ENCODE measurements at places on chromosomes 5 and 9.

DNA sequence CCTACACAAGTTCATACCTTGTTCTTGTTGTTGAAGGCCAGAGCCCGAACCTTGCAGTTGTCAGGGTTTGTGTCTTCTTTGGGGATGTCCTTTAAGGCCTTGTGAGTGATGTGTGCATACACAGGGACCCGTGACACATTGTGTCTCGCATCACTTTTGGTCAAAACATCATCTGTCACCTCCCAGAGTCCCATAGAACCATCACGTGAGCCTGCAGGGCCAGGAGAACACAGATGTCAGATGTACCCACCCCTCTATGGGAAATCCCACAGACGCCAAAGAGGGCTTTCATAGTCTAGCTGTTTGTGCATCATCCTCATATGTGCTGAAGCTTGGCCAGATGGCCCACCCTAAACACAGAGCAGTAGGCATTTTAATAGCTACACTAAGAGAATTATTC is 28.2 kb downstream of the DCAF12 start:
- DNase-seq, result no peak

DNA sequence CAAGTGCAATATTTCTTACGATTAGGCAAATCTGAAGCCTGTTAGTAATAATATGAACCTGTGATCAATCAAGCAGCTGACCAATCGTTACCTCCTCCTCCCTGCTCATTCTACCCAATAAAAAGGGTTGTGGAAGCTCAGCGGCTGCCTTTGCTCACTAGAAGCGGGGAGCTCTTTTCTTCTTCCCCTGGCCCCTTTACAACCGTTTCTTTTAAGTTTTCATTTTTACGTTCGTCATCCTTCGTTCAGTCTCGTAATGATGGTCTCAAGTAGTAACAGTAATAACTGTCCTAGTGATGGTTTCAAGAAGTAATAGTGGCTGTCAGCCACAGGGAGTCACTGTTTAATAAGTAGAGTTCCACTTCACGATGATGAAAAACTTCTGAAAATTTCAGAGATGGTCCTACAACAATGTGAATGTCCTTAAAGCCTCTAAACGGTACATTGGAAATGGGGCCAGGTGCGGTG is 6.2 kb downstream of the UGT3A2 start:
- no peak for DNase-seq

DNA sequence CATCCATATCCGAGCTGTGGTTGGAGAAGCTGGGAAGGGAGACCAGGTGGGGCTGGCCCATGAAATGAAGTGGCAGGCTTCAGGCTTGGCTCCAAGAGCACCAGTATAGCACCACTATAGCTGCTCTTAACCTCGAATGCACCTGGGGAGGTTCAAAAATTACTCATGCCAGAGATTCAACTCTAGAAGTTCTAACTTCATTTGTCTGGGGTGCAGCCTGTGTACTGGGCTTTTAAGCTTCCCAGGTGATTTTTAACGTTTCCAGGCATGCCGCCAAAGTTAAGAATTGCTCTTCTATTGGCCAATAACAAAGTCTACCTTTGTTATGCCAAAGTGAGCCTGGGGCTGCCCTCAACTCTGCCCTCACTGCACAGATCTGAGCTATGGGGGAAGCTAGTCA is 458 bp downstream of the PRSS3 start:
- no peak for DNase-seq

DNA sequence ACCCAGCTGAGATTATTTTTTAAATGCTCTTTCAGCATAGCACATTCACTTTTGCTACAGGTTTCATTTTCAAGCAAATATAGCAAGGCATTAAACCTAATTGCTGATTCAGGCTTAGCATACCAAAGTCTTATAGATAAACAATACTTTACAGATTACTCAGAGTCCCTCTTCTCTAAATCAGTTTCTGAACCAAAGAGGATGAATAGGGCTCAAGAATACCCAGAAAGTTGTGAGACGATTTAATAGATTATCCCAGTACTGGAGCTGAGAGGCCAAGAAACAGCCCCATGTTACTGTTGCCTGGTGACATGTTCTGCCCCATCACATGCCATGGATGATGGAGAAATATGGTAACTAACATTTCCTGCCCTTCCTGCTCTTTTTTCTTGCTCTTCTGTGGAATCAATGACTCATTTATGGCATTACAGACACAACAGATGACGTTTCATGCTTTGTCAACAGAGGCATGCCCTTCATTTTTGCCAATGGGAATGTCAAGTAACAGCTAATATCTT is 18.1 kb upstream of the SSBP2 start:
- no peak for DNase-seq

DNA sequence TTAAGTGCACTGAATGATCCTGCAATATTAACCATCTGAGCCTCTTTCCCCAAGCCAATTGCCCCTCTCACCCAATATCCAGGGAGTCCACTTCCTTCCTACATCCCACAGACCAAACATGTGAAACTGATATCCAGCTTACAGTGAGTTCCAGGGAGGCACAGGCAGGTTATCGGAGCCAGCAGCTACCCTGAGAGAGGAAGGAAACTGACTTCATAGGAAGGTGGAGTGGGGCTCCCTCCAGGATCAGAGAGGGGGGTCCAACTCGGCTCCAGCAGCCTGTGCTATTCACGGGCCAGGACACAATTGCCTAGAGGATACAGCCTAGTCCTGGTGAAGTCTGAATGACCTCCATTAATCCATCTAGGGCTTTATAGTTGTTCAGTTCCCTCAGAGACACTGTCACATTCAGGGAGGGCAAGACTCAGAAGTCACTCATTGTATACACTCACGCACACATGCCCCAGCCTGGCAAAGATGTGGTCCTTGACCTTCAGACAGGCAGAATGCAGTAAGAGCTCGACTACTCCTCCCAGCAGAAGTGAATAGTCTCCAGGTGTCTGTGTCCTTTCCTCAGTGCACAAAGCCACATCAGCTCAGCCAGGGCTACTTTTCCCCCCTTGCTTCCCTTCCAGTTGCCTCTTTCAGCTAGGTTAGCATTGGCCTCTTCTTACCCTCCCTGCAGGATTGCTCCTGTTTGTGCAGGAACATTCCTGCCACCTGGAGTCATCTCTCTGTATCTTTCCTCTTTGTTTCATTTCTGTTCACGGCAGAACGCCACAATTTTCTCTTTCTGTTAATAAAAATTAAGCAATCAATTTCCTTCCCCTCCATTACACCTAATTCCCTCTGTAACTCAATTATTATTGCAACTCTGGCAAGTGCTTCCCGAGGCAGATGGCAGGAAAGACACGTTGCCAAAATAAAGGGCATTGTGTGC is 501.7 kb downstream of the ARHGEF28 start:
- DNase-seq, result no peak

DNA sequence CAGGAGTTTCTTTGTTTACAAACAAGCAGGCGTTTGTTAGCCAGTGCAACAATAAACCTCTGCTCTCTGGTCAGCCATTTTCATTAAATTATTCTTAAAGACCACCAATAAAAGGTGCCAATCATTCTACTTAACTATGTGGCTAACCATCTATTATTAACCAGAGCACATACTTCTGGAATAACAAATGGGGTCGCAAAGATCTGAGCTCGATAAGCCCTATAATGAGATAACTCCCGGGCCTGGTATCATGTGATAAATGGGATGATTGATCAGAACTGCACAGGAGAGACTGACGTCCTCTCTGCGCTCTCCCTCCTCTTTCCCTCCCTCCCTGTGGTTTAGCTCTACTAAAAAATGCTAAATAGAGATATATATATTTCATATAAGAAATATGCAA is 488.2 kb downstream of the NTRK2 start:
- DNase-seq, result no peak

DNA sequence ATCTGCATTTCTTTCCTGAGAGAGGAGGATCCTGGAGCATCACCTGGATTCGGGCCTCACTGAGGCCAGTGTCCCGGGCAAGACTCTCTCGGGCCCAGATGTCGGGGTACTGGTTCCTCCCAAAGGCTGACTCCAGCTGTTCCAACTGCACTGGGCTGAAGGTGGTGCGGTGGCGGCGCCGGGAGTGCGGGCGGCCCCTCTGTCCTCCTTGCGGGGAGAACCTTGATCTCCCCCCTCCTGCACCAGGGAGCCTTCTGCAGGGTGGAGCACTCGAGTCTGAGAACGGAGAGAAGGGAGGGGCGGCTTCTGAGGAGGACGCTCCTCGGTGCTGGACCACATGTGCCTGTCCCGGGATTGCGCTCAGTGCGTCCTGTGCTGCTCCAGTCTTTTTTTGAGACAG is 2.0 kb downstream of the PROP1 start:
- DNase-seq, result no peak

- no peak for DNase-seq
These were observed 439.3 kb upstream of the DAB2 start for GRCh38 chr5:39863926-39864552.

DNA sequence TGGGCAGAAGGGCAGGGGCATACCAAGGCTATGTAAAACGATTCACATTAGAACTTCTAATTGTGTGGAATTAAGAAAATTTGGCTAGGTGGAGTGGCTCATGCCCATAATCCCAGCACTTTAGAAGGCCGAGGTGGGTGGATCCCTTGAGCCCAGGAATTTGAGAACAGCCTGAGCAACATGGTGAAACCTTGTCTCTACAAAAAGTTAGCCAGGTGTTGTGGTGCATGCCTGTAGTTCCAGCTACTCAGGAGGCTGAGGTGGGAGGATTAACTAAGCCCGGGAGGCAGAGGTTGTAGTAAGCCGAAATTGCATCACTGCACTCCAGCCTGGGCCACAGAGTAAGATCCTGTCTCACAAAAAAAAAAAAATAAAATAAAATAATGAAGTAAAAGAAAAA is 65.2 kb downstream of the LIX1 start:
- DNase-seq, result no peak

- DNase-seq, result no peak
These were observed 402.0 kb downstream of the MLLT3 start for GRCh38 chr9:20220286-20220685.

DNA sequence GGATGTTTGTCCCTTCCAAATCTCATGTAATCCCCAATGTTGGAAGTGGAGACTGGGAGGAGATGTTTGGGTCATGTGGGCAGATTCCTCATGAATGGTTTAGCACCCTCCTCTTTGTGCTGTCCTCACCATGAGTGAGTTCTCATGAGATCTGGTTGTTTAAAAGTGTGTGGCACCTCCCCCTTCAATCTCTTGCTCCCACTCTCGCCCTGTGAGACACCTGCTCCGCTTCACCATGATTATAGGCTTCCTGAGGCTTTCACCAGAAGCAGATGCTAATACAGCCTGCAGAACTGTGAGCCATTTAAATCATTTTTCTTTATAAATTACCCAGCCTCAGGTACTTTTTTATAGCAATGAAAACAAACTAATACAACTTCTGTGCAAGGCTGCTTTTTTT is 127.3 kb upstream of the CCDC152 start:
- no peak for DNase-seq

DNA sequence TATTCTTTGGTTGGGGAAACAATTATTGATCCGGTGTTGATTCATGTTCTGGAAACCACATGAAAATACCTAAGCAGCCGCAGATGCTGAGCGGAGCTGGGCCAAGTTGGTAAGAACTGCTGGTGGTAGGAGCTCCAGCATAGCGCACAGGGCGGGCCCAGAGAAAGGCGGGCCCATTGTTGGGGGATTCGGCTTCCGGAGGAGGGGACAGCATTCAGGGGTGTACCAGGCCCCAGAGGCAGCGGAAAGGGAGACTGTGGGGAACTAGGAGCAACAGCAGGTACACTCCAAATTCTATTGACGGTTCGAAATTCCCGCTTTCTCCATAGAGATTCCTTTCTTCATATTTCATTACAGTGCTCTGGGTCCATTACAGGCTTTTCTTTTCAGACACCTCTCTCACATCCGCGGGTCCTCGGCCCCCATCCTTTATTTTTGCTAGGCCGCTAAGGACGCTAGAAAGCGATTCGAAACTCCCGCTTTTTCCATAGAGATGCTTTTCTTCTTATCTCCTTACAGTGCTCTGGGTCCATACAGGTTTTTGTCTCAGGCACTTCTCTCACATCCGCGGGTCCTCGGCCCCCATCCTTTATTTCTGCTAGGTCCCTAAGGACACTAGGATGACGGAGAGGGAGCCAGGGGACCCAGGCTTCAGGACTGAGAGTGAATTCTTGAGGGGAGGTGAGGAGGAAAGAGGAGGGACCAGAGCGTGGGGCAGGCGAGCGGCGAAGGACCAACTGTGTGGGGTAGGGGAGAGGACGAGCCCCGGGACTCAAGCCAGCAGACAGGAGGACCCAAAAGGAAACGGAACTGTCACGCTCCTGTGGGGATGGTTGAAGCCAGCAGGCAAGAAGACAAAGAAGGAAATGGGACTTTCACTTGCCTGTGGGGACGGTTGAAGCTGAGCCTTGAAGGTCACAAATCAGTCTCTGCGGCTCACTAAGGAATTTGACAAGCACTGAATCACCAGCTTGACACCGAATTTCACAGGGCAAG is at the start of gene CCDC152:
Gene CCDC152, plus strand, starts transcription at position 213 of the 996 bp plus-strand sequence. CDS start 2,304 bp downstream, outside the sequence.
- no peak for DNase-seq

- DNase-seq, result no peak
These were observed 46.0 kb downstream of the PTPRD start for GRCh38 chr9:10566848-10567247.

DNA sequence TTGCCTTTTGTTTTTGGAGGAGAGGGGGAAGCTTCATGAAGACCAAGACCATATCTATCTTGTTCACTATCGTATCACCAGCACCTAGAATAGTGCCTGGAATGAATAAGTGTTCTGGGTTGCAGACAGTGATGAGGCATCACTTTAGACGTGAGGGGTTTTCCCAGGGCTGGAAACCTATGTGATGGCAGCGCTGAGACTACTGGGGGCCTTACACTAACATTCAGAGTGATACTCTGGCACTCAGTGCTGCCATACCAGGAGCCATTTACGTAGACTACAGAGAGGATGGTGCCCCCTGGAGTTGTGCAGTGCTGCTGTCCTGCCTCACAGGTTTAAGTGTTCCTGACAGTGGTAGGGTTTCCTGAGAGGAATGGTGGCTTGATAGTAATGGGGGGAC is 6.9 kb downstream of the CCL19 start:
- no peak for DNase-seq

DNA sequence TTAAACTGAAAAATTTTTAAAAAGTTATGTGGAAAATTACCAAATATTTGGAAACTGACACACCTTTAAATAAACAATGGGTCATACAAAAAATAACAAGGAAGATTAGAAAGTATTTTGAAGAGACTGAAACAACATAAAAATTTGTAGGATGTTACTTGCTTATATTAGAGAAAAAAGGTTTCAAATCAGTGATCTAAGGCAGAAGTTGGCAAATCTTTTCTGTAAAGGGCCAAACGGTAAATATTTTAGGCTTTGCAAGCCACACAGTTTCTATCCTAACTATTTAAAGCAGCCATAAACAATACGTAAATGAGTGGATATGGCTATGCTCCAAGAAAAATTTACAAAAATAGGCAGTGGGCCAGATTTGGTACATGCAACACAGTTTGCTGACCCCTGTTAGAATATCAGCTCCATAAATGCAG is 81.3 kb downstream of the OXCT1 start:
- no peak for DNase-seq

DNA sequence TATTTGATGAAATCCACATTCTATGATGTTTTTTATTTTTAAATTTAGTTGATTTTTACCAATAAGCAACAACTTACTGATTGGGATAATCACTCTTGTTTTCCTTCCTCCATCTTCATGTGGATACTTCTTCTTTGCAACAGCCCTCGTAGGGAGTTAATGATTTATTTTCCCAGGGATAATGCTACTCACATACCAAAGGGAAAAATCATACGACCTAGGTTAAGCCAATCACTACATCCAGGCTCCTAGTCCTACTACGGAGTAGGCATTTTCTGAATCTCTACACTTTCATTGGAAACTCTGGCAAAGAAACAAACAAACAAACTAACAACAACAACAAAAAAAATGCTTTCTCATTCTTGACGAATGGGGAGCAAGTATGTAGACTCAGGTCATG is 663.4 kb downstream of the PTPRD start:
- DNase-seq, result no peak

- no peak for DNase-seq
These were observed 3.3 kb downstream of the MEF2C start for GRCh38 chr5:88879724-88880123.

Measured in cortex of kidney (tissue), 1 donor.